Vagina (tissue), 2 donors: ENCODE measurements at places on chromosomes 13 and 19.

GRCh38 chr13:22789027-22789593 lies 391.7 kb upstream of the SGCG start:
- no peak overlapping the region for H3K4me3 ChIP-seq
- no peak overlapping the region for H3K27ac ChIP-seq
- DNase-seq = no peak
- no peaks in the 10 kb centered on the region for H3K27me3 ChIP-seq
- H3K36me3 ChIP-seq = no peaks in the 10 kb centered on the region
- H3K4me1 ChIP-seq = no peaks in the 10 kb centered on the region

DNA sequence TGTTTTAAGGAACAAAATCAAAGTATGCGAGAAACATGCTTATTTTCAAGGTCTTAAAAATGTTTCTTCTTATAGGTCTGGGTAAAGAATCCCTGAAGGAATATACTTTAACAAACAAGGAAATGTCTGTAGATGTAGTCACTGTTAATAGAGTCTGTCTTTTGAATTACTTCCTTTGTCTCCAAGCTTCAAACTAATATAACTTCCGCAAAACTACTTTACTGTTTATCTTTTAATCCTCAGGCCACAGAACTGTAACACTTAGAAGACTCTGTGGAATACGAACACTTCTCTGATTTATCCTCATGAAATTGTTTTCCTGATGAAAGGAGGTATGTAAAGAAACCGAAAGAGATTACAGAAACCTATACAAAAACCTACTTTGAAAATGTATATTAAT lies 316.0 kb downstream of the PCDH9 start:
- no peaks in the 10 kb centered on the region for H3K4me1 ChIP-seq
- no peak overlapping the region for H3K27ac ChIP-seq
- H3K4me3 ChIP-seq = no peak overlapping the region
- H3K36me3 ChIP-seq = no peaks in the 10 kb centered on the region
- no peak for DNase-seq

- H3K4me3 ChIP-seq = no peak overlapping the region
- no peak for DNase-seq
- no peaks in the 10 kb centered on the region for H3K4me1 ChIP-seq
- H3K27me3 ChIP-seq = no peaks in the 10 kb centered on the region
- no peak overlapping the region for H3K27ac ChIP-seq
- no peaks in the 10 kb centered on the region for H3K36me3 ChIP-seq
Observed at GRCh38 chr13:99471221-99472121, 29.8 kb upstream of the TM9SF2 start.

DNA sequence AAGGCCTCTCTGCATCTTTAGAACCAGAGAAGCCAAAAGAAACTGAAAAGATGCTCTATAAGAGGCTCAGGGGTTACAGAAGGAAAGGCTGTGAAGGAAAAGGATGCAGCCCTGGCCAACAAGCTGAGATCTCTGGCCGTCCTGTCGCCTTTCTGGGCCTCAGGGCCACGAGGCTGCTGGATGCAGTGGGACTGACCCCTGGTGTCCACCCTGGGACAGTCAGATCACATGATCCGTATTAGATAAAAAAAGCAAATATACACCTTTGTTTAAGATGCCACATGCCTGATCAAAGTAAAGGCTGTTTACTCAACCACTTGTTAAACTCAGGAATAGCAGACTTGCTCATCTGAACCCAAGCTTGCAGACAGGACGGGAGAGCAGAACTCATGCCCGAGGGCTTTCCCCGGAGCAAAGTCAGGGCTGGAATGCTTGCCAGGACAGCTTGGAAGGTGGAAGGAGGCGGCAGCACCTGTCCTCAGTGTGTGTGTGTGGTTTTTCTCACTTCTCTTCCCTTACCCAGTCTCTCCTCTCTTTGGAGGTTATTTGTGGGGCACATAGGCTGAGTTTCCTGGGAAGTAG lies 206.5 kb upstream of the TSHZ3 start:
- H3K4me1 ChIP-seq = no peaks in the 10 kb centered on the region
- H3K36me3 ChIP-seq = no peaks in the 10 kb centered on the region
- no peak overlapping the region for H3K27ac ChIP-seq
- H3K4me3 ChIP-seq = no peak overlapping the region

- DNase-seq = peak; percentile 58
- no peaks in the 10 kb centered on the region for H3K4me1 ChIP-seq
- H3K4me3 ChIP-seq = no peak overlapping the region
- H3K27me3 ChIP-seq = no peaks in the 10 kb centered on the region
- H3K36me3 ChIP-seq = no peaks in the 10 kb centered on the region
Observed at GRCh38 chr19:32165750-32166149, 179.7 kb upstream of the ZNF507 start.

- no peaks in the 10 kb centered on the region for H3K4me1 ChIP-seq
- H3K27me3 ChIP-seq = no peaks in the 10 kb centered on the region
- no peak for DNase-seq
- no peak overlapping the region for H3K27ac ChIP-seq
- no peaks in the 10 kb centered on the region for H3K36me3 ChIP-seq
- H3K4me3 ChIP-seq = no peak overlapping the region
Observed at GRCh38 chr13:58478858-58479257, 847.3 kb downstream of the PCDH17 start.
